H1 (cell line): ENCODE measurements at places on chromosomes 12 and 14. TPM values are rescaled to one million over a fixed set of nuclear protein-coding genes. Genes with fewer than 3 reads are reported as not detected.

- H3K27me3 ChIP-seq: no peaks in the 10 kb centered on the region
- no peaks in the 10 kb centered on the region for H3K4me1 ChIP-seq
- DNase-seq: no peak
- H3K36me3 ChIP-seq: no peaks in the 10 kb centered on the region
Measured at GRCh38 chr14:85960756-85961155, 430.8 kb downstream of the FLRT2 start.

GRCh38 chr12:67593461-67594330 lies 54.8 kb upstream of the DYRK2 start:
- no peak for DNase-seq
- no peak overlapping the region for H3K27ac ChIP-seq
- 0 out of 2 replicates have a peak, but pooled peaks cover 2% of the 10 kb centered on the region for H3K4me1 ChIP-seq
- H3K36me3 ChIP-seq: no peaks in the 10 kb centered on the region
- no peaks in the 10 kb centered on the region for H3K27me3 ChIP-seq
- no peak overlapping the region for H3K4me3 ChIP-seq

- H3K4me3 ChIP-seq: no peak overlapping the region
- H3K27ac ChIP-seq: no peak overlapping the region
- H3K27me3 ChIP-seq: no peaks in the 10 kb centered on the region
- DNase-seq: no peak
Measured at GRCh38 chr14:71597287-71597920, 334.8 kb upstream of the RGS6 start.

DNA sequence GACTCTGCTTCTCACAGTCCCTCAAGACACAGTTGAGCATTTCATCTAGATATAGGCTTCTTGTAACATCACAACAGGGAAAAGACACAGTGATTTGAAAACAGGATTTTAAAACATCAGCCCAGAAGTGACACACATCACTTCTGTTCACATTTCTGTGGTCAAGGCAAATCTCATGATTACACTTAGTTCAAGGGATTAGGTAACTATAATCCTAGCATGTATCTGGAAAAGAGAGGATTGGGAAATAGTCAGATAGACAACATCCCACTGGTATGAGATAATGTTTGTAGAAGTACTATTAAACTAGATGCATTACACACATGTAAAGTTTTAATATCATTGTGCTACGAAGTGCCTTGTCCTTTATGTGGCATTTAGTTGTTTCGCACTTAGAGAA lies 252.6 kb upstream of the PRKD1 start:
- no peak for DNase-seq
- H3K27me3 ChIP-seq: no peaks in the 10 kb centered on the region
- H3K36me3 ChIP-seq: no peaks in the 10 kb centered on the region
- no peak overlapping the region for H3K27ac ChIP-seq
- H3K4me1 ChIP-seq: no peaks in the 10 kb centered on the region
- no peak overlapping the region for H3K4me3 ChIP-seq

DNA sequence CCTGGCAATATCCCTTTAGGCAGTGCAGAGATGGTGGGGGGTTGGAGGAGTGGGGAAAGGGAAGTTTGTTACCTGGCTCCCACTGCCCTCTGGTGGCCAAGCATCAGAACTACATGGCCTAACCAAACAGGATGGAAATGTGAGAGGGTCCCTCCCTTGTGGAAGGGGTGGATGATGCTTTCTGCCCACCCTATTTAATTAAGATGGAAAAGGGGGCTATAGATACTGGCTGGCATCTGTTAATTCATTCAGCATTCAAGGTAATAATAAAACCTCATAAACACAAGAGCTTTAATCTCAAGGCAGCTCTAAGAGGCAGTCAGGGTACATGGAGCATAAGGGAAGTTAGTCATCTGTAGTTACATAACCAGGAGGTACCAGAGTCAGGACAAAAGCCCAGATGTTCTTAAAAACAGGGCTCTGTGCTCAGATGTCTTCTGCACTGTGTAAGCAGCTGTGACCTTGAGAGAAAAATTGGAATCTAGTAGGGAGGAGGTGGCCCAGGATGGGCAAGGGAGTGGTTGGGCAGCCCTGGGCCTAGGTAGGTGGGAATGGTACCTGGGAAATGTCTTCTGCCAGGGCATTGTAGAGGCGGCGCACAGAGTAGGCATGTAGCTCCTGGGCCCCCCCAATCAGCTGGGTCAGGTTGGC lies 4.6 kb downstream of the AP1G2 start:
- no peaks in the 10 kb centered on the region for H3K27me3 ChIP-seq
- peaks cover 4% of the 10 kb centered on the region for H3K4me1 ChIP-seq
- peaks cover 33% of the 10 kb centered on the region for H3K36me3 ChIP-seq
- H3K27ac ChIP-seq: no peak overlapping the region
- peak; percentile 88 for DNase-seq

GRCh38 chr14:27672047-27672446 lies 1074.2 kb upstream of the NOVA1 start:
- no peaks in the 10 kb centered on the region for H3K27me3 ChIP-seq
- DNase-seq: no peak
- no peak overlapping the region for H3K4me3 ChIP-seq

GRCh38 chr14:97028382-97028781 lies 231.2 kb downstream of the VRK1 start:
- no peaks in the 10 kb centered on the region for H3K36me3 ChIP-seq
- peaks cover 14% of the 10 kb centered on the region for H3K27me3 ChIP-seq
- no peak for DNase-seq
- H3K4me1 ChIP-seq: peaks cover 15% of the 10 kb centered on the region
- H3K4me3 ChIP-seq: no peak overlapping the region

Gene RHOJ
- total RNA-seq: not detected in 2 replicates

Gene B3GNT4
- total RNA-seq: 1.4 and 1.9 TPM in 2 replicates

Gene PPP2R3C
- total RNA-seq: 24.6 and 26.7 TPM in 2 replicates

Gene PMCH
- not detected in 2 replicates for total RNA-seq
